ENCODE measurements at places on chromosomes 3 and 15.
A peak's percentile ranks its signal among the peaks of the same experiment; 100 is the strongest.

DNA sequence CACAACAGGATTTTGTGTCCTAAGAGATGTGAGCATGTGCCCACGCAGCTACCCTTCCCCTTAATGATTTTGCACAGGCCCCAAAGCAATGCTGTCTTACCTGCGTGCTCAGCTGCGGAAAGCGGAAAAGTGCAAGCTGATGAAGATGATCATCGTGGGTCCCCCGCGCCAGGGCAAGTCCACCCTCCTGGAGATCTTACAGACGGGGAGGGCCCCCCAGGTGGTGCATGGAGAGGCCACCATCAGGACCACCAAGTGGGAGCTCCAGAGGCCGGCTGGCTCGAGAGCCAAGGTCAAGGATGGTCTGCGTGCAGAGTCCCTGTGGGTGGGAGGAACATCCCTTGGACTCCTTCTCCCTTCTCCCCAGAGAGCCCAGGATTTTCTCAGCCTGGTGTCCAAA lies 103.1 kb downstream of the LRRK1 start:
- peak; percentile 0 for DNase-seq

DNA sequence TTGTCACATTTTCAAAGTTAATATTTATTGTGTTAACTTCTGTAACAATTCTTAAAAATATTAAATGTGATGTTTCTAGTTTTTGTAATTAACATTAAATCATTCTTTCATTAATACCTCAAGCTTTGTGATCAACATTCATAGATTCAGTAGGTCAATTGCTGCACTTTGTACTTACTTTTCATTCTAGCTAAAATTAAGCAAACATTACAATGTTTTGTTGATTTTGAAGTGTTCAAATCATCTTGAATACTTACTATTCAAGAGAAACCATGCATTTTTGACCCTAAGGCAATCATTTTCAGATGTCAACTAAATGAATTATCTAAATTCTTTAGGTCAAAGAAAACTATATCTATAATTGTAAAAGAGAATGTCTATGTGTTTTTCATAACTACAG lies 933.1 kb downstream of the NAALADL2 start:
- DNase-seq = no peak

GRCh38 chr3:4824926-4825325 lies 154.3 kb upstream of the BHLHE40 start:
- DNase-seq = no peak

DNA sequence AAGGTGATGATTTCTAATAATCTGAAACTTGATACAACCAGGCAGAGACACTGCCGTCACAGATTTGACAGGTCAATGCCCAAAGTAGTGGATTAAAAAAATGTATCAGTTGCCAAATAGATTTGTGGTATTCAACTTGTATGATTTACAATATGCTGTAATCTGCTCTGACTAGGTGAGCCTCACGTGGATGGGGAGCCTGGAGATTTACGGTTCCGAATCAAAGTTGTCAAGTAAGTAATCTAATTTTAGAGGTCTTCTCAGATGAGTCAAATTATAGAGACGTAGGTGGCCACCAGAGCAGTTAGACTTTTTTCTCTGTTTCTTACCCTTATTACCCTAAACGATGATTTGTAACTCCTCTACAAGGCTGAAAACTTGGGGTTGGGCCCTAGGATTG lies 12.0 kb downstream of the DNAJB11 start:
- no peak for DNase-seq

DNA sequence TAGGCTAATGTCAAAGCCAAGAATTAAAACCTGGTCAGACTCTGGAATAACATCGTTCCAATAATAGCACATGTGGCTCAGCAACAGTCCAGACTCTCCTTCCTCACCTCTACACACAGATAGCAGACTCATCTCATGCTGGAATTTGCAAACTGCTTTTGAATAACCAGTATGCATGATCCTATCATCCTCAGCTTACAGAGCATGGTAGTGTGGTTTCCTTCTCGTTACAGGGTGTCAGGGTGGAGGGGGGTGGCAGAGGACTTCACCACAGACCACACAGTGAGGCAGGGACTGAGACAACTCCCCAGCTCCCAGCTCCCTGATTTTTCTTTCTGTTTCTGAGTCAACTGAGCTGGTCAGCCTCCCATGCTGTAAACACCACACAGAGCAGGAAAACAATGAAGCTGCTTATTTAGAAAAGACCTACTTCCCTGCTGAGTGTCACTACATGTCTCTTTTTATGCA lies 101.6 kb downstream of the RPL22L1 start:
- no peak for DNase-seq

GRCh38 chr3:12308517-12308916 lies 19.6 kb downstream of the PPARG start:
- DNase-seq = no peak

GRCh38 chr3:59856934-59857460 lies 807.2 kb upstream of the CFAP20DC start:
- no peak for DNase-seq

DNA sequence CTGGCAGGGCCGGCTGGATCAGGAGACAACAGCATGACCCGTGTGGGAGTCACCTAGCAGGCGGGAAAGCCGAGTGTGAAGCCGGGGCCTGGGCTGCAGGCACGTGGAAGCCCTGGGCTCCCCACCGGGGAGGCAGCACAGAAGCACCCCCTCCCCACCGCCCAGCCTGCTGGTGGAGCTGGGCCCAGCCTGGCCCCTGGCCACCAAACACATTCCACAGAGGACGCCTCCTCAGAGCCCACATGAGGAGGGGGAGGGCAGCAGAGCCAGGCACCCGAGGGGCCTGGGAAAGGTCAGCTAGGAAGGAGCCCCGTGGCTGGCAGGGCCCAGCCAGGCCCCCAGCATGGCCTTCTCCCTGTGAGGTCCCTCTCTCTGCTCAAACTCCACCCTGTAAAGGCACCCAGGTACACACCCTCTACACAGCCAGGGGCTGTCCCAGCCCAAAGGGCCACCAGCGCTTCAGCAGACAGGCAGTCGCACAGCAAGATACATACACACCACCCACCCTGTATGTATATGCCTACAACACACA lies 4.5 kb downstream of the PLXNB1 start:
- DNase-seq = no peak

- DNase-seq = no peak
Measured at GRCh38 chr3:23481011-23481615, 278.0 kb downstream of the UBE2E2 start.

DNA sequence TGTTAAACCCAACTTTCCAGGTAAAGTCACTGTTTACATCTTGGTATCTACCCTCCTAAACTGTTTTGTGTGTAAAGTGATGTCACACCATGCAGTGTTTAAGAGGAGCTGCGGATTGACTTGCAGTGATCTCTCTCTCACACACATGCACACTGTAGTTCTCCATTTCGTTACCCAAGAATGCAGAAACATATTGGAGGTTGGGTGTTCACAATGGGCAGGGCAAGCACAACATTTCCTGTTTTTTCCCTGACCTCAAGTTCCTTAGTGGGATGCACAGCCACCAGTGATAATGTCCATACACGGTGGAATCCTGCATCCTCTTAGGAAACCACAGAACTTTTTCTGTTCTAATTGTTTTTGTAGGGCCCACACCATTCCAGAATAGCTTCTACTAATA lies 85.3 kb upstream of the CFAP20DC start:
- DNase-seq = no peak

DNA sequence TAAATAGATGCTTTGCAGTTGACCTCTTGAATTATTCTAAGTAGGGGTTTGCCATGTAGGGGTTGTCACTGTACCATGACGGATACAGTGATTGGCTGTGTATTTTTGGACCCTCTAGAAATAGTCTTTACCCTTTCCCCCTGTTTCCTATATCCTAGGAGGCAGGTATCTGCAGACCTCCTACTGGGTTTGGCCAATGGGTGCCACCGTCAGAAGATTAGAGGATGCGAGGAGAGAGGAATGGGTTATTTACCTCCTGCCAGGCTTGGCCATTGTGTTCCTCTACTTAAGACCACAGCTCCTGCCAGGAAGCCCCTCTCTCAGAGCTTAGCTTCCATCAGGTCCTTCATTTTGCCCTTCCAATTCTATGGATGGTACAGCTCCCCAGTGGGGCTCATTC lies 40.2 kb upstream of the CLRN1 start:
- DNase-seq = no peak

DNA sequence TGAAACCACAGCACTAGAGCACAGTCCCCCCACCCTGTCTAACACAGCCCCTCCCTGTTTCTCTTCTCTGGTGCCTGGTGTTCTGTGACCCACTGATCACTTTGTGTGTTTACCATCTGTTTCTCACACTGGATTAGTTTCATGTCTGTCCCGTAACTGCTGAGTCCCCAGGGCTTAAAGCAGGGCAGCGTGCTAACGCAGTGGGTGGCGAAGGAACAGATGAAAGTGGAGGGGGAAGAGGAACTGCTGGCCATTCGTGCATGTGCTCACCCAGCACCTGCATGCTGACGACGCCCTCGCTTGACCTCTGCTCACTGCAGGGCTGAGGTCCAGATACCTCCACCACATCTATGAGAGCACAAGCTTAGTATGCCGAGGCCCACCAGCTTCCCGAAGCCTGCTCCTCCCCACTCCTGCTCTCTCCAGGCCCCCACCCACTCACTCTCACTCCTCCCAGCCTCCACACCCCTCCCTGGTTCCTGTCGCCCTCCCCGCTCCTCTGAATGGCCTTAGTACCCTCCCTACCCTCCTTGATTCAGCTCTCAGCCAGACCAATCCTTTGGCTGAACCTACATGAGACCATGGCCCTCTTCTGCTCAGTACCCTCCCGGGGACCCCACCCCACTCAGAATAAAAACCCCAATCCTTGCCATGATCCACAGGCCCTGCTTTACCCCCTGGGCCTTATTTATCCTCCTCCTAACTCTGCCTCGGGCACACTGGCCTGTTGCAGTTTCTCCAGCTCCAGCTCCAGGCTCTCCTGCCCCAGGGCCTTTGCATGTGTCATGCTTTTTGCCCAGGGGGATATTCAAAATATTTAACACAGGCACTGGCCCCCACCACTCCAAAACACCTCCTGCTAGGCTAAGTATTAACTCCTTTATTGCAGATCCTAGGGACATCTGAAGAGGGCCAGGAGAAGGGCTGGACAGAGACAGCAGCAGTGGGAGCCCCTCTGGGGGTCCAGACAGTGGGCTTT lies 15.1 kb upstream of the IQSEC1 start:
- no peak for DNase-seq

- no peak for DNase-seq
Measured at GRCh38 chr3:43388175-43388574, 101.8 kb downstream of the SNRK start.

DNA sequence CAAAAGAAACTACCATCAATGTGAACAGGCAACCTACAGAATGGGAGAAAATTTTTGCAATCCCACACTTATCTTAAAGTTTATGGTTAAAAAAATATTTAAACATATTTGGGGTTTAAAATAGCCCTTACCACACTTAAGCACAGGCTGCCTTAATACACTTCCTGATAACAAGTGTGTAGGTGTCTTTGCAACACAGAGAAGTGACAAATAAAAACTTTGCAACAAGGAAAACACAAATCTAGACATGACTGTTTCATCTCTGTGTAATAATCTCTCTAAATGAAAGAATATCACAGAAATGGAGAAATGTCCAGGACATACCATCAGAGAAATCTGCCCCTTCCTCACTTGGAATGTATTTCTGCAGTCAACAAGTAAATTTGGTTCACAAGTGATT lies 464.1 kb upstream of the ARHGEF26 start:
- DNase-seq = no peak

GRCh38 chr3:132001999-132002398 lies 32.8 kb downstream of the CPNE4 start:
- DNase-seq = no peak

DNA sequence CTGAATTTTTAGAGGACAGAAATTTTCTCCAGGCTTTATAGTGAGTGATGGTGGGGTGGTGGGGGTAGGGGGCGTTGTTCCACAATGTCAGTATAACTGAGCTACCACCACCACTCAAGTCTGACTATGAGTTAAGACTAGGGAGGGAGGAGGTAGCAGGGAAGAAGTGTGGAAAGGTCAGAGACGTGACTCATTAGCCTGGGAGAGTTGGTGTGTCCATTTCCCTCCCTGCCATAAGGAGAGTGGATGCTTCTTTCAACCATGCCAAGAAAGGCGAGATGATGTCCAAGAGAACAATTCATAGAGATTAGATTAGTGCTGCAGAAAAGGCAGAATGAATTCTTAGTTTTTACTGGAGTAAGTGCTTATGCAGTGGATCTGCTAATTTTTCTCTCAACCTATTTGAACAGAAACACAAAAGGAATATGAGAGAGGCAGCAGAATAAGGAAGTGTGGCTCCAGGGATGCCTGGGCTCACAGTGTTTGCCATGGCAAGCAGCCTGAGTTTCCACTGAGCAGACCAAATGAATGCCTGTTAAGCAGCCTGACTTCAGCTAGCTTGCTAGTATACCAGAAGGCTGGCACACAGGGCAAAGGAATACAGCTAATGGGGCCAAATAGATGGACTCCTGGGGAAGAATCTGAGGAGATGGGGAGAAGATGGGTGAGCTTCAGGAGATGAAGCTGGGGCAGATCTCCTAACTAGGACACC lies 708.9 kb downstream of the NTRK3 start:
- DNase-seq = no peak

GRCh38 chr3:173750095-173750494 lies 352.6 kb downstream of the NLGN1 start:
- DNase-seq = no peak

DNA sequence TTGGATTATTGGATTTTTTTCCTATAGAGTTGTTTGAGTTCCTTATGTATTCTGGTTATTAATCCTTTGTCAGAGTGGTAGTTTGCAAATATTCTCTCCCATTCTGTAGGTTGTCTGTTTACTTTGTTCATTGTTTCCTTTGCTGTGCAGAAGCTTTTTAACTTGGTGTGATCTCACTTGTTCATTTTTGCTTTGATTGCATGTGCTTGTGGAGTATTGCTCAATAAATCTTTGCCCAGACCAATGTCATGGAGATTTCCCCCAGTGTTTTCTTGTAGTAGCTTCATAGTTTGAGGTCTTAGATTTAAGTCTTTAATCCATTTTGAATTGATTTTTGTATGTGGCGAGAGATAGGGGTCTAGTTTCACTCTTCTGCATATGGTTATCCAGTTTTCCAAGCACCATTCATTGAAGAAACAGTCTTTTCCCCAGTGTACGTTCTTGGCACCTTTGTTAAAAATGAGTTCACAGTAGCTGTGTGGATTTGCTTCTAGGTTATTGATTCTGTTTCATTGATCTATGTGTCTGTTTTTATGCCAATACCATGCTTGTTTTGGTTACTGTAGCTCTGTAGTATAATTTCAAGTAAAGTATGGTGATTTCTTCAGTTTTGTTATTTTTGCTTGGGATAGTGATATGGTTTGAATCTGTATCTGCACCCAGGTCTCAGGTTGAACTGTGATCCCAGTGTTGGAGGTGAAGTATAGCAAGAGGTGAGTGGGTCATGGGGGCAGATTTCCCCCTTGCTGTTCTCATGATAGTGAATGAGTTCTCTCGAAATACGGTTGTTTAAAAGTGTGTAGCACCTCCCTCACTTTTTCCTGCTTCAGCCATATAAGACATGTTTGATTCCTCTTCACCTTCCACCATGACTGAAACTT lies 46.1 kb upstream of the TNFSF10 start:
- DNase-seq = no peak

GRCh38 chr3:96017556-96017955 lies 796.8 kb upstream of the EPHA6 start:
- no peak for DNase-seq

DNA sequence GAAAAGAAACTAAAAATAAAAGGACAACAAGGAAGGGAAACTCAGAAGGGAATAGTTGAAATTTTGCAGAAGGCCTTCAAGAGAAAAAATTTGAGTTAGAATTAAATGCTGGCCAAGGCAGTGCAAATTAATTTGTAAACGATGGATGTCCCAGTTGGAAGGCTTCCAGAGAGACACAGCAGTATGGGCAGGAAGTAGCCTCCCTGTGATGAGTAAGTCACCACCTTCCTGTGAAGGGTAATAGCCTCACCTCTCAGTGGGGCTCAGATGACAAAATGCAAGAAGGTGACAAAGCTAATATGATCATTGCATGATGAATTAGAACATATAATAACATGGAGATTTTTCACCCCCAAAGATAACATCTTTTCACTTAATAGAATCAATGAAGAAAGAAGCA lies 27.3 kb upstream of the TMCO5A start:
- DNase-seq = no peak

Measured in activated T-cell treated with anti-CD3 and anti-CD28 coated beads, Interleukin-2, amount 50 U/mL, for 48 hours (primary cell).